Smooth muscle cell of the brain vasculature (primary cell): ENCODE measurements at places on chromosomes 3 and 15.

- DNase-seq, result no peak
Measured at GRCh38 chr3:46545818-46546630, 20.1 kb downstream of the LRRC2 start.

- no peak for DNase-seq
Measured at GRCh38 chr15:34470091-34470490, 32.5 kb upstream of the GOLGA8A start.

DNA sequence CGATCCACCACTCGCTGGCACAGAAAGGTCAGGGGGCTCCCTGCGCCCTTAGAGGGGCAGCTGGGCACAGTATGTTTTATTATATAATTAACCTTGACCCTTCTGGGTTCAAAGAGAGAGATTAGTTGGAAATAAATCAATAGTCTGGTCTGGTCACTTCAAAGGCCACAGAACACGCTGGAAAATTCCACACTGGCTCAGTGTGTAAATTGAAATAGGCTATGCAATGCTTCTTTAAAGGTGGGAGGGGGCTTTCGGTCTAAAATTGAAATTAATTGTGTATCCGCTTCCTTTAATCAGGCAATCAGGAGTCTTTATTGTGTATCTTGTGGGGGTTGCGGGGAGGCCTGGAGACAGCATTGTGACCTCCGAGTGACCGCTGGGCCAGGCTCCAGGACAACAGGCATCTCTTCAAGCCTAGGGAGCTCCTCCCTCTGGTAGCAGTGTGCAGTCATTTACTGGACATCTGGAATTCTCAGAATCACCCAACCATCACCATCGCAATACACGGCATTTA, 8.0 kb downstream of the RNU5B-1 start:
- DNase-seq, result no peak

DNA sequence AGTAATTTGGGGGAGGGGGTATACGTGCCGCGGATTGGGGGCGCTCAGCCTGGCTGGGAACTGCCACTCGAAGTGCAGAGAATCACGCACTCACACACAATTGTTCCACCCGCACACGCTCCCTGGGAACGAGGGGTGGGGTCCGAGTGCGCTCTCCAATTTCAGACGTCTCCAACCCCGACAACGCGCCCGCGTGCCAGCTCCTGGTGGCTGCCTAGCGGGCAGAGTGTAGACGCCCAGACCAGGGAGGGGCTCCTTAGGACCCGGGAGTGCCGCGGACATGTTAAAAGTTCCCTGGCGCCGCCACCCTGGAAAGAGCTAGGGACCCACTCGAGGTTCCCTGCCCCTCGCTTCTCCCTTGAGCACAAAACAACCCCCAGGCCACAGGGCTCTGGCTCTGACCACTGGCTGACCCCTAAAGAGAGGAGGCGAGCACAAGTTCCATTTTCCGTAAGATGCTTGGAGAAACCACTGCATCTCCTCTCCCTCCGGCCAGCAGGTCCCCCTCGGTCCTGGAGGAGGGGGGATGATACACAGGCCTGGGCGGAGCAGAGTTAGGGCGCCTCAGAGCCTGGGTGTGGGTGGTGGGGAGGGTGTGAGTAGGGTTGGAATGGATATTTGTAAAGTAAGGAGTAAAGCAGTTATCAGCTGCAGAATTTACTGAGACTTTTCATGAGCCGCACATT, 894 bp upstream of the ANKRD63 start:
- no peak for DNase-seq

DNA sequence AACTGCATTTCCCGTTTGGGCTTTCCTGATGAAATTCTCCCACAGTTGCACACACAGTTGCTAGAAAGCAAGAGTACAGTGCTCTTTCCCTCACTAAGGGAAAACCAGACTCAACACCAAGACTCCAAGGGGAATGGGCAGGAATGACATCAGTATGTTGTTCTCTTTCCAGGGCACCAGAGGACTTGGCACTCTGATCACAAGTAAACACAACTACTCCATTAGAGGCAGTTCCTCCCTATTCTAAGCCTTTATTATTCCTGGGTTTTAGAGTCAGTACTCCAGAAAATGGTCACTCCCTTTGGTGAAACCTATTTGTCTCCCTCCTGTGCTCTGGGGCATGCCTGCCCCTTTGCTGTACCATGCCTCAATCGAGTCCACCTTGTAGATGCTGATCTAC, 52.3 kb upstream of the VGLL4 start:
- DNase-seq, result no peak

GRCh38 chr3:66953934-66954445, 44.1 kb upstream of the KBTBD8 start:
- DNase-seq, result no peak

- no peak for DNase-seq
Measured at GRCh38 chr3:159844801-159845261, 143.8 kb upstream of the IL12A start.

- no peak for DNase-seq
Measured at GRCh38 chr3:182741214-182741613, 52.1 kb upstream of the ATP11B start.

GRCh38 chr3:14905055-14905657, 42.2 kb upstream of the NR2C2 start:
- no peak for DNase-seq
